IMR-90 (cell line): ENCODE measurements at places on chromosomes 4 and X. TPM values are rescaled to one million over a fixed set of nuclear protein-coding genes. Genes with fewer than 3 reads are reported as not detected.

CHST7 gene
- 2.9 and 3.3 TPM in 2 replicates for total RNA-seq

GRCh38 chr4:139025841-139026240 lies 10.3 kb downstream of the NOCT start:
- peak; percentile 28 for DNase-seq

DNA sequence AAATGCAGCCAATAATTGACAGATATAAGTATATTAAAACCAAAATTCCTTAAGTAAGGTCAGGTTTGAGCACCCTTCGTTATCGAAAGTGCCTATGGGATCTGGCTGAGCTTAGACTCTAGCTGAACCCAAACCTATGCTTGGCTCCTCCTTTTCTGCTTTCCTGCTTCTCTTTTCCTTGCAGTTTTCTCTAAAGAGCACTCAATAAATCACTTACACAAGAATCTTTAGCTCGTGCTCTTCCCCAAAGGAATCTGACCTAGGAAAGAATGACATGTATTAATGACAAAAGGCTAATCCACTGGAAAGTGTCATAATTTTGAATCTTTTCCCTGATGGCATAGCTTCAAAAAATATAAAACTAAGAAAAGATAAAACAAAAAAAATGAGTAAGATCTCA lies 282.7 kb downstream of the DKK2 start:
- DNase-seq = no peak

DNA sequence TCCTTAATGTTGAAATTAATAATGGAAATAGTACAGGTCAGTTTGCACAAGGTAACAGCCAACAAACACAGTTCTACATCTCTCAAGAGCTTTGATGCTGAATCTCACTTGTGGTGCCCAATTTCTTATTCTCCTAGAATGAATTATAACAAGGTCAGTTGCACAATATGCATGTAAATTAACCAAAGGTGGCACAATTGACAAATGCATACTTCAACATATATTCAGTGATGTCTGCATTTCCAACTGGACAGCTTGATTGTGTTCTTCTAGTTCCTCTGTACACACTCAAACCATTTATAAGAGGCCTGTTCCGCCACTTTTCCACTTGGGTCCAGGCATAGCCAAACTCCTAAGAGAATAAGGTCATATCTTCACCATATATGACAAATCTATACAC lies 210.3 kb upstream of the EPHA5 start:
- DNase-seq = no peak

GRCh38 chr4:17687237-17687857 lies 72.9 kb downstream of the MED28 start:
- no peak for DNase-seq
